Activated CD8-positive, alpha-beta memory T cell treated with anti-CD3 and anti-CD28 coated beads for 1 hour (primary cell): ENCODE measurements at places on chromosomes 6 and 20.

DNA sequence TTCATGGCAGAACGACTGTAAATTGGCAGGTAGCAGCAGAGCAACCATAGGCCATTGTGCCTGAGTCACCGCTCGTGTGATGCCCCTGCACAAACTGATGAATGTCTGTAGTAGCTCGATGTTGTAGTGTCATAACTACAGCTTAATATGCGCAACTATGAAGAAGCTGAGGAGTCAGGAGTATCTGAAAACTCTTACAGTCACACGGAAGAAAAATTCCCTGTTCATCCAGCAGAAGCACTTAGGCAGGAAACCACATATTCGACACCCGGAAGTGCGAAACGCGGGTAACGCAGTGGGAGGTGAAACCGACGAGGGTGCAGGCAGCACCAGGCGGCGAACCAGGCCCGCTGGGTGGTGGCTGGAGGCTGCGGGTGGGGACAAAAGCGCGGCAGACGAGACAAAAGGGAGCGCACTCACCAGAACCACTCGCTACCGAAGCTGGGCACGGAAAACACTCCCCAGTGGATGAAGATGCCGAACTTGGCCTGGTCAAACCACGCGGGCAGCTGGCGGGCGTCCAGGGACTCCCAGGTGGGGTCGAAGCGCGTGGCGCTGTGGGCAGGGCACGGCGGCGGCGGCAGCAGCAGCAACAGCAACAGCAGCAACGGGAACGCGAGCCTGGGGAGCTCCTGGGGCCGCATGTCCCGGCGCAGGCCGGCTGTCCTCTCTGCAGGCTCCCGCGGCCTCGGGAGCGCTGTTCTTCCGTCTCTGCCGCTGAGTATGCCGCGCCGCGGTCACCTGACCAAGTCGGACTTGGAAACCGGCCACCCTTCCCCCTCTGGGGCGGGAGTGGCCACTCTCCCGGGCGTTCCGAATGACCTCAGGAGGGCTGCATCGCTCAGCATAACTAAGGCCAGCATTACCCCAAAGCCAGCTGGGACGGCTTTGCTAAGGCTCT, at the start of gene FUCA2:
Gene FUCA2, minus strand, starts transcription at position 730 of the 901 bp plus-strand sequence. Its CDS starts 86 bp downstream, at position 644.
- peak; percentile 22 for DNase-seq

GRCh38 chr6:110731196-110731595, 84.1 kb downstream of the CDK19 start:
- no peak for DNase-seq

DNA sequence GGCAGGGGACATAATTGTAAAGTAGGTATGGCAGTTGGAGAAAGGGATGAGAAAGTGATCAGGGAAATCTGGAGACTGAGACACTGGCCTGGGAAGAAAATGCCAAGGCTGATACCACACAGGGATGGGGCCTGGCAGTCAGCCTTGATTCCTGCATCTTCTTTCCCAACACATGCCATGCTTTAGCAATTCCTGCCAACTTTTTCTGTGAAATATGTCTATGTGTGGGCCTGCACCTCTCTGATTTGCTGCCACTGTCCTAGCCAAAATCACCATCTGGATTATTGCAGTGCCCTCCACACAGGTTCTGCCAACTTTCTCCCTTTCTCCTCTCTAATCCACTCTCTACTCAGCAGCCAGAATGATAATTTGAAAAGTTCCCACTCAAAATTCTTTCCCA, 759.8 kb upstream of the CITED2 start:
- DNase-seq: no peak

DNA sequence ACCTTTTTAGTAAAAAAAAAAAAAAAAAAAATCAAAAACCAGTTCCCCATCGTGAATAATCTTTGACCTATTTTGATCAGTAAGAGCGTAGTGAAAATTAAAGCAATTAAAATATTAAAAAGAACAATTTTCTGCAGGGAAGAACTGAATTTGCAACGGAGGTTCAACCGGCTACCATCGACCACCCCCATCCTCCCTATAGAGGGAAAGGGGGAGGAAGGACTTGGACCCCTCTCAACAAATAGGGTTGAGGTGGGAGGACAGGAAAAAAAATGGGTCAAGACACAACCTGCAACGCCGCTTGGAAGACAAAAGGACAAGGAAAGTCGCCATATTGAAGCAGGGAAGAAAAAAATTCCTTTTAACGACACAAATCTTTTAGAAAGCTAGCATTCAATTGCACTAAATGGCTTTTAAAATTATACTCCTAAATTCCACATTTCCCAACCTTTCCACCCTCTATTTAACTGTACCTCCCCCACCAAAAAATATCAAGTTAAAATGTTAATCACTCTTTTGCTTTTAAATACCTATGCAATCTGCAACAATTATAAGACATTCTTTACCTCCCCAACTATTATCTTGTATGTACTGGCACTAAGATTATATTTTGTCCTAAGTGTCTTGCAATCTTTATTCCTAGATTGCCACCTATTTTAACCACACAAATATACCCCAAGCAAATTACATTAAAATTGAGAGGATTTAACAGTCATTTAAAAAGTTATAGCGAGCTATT, 1.7 kb downstream of the PPP1R10 start:
- DNase-seq: no peak

DNA sequence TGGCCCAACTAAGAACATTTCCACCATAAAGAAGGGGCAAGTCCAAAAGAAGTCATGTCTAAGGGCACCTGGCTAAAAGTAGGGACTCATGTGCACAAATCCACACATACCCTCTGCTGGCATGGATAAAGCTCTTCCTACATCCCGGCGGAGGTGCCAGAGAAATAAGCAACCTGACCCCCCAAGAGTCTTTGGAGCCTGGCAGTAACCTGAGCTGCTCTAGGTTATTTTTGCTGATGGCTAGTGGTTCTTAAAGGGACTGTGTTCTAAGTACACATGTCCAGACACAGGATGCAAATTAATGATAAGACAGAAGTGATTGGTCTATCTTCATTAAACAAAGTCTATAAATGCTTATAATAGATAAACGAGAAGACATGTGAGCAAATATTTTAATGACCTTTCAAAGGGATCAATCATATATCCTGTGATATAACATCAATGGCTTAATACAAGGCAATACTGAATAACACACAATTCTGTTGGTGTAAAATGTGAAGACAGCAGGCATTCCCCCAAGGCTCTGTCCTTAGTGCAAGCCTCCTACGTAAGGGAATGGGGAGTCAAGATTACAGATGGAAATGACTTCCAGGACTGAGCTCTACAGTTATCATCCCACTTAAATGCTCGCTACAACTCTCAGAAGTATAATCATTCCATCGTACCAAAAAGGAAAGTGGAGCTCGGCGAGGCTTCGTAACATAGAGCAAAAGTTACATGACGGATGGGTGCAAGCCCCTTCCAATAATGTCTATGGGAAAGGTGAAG, 52.5 kb downstream of the HIVEP2 start:
- DNase-seq: no peak

DNA sequence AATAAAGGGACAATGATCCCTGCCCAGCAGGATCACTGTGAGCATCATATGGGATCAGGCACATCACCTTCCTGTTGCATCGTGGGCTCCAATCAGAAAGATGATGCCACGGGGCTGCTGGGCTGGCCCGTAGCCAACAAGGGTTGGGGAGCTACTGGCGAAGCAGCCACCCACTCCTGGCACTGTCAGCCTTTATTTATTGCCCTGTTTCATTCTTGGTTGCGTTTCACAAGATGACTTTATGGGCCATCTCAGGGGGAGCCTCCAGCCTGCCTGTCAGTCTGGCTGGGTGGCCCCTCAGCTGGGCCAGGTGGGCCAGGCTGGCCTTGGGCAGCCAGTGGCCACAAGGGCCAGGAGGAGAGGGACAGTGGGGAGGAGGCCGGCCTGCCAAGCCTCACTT, 17.3 kb downstream of the VSTM2L start:
- DNase-seq: no peak

DNA sequence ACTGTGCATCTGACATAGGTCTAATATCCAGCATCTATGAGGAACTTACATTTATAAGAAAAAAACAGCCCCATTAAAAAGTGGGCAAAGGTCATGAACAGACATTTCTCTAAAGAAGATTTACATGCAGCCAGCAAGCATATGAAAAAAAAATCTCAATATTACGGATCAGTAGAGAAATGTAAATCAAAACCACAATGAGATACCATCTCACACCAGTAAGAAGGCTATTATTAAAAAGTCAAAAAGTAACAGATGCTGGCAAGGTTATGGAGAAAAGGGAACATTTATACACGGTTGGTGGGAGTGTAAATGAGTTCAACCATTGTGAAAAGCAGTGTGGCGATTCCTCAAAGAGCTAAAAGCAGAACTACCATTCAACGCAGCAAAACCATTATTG, 13.1 kb downstream of the METTL24 start:
- DNase-seq: no peak

GRCh38 chr6:27133281-27134227, 113.9 kb upstream of the PRSS16 start:
- peak; percentile 59 for DNase-seq

DNA sequence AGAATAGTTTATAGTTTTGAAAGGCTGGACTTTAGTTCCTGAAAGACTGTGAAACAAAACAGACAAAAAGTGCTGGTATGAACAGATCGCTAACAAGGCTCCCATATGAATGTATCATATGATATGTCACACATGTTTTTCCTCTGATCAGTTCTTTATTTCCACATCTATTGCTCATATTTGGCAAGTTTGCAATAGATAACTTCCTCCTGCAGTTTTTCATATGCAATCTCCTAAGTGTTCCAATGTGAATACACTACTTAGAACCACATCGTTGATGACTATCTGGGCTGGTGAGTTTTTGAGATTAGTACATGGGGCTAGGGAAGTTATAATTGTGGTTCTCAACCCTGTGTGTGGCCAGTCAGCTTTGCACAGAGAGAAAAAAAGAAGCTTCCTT, 23.1 kb downstream of the CRYBG1 start:
- DNase-seq: no peak

- DNase-seq: peak; percentile 2
These were observed 659 bp downstream of the MCUR1 start for GRCh38 chr6:13813621-13814175.

DNA sequence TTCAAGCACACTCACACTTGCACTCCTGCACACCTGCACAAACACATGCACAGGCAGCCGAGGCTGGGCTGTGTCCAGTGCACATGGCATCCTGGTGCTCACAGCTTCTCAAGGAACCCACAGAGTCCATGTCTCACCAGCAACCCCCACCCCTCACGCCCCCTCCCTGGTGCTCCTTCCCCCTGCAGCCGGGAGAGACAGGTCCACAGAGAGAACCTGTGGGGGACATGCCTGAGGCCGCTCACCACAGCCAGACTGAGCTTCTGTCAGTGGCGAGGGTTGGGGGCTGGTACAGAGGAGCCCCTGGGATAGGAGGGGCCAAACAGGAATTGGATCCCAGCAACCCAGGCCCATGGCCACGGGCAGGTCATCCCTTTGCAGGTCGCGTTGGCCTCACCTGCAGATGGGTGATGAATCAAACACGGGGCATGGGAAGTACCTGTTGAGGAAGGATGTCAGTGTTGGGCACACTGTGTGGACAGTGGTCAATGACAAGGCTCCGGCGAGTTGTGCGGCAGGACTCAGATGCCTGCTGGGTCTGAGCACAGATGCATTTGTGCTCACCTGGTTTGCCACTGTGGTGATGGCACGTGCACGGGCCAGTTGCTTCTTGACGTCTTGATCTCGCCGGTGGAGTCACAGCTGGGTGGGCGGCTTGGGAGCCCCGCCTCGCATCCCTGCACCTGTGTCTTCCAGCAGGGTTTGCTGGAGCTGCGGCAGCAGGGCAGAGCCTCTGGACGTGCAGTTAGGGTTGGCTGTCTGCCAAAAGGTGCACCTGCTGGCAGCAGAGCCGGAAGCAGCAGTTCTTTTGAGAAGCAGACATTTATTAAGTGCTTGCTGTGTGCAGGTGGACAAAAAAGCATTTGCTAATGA, 113.0 kb downstream of the ERMARD start:
- DNase-seq: no peak

- no peak for DNase-seq
These were observed 196.1 kb downstream of the UBE3D start for GRCh38 chr6:82869493-82869892.

DNA sequence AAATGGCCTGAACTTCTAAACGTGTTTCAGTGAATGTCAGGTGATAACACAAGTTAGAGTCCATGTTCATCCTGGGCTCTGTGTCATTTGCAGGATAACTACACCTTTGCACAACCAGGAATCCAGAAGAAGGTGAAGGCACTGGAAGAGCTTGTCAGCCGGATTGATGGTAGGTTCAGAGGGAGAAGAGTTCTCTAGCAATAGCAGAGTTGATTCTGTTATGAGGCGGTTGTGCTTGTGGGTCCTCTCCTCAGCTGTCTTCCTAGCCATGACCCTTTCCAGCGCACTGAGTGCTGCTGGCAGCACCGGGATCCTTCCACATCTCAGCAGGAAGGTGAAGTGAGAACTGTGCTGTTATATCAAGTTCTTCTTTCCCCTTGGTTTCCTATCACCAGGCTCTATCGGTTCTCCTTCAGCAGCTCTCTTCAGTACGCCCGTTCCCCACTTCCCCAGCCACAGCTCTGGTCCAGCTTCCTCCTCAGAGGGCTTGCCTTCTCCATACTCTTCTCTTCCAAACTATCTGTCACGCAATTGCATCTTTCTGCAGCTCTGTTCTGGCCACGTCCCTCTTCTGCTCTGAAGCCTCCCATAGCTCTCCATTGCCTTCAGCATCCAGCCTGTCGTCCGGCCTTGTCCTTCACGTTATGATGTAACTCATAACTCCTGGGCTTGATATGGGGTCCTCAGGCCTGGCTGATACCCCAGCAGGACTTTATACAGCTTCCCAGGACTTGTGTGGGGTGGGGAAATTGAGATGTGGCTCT, 39.9 kb upstream of the RNF8 start:
- no peak for DNase-seq

DNA sequence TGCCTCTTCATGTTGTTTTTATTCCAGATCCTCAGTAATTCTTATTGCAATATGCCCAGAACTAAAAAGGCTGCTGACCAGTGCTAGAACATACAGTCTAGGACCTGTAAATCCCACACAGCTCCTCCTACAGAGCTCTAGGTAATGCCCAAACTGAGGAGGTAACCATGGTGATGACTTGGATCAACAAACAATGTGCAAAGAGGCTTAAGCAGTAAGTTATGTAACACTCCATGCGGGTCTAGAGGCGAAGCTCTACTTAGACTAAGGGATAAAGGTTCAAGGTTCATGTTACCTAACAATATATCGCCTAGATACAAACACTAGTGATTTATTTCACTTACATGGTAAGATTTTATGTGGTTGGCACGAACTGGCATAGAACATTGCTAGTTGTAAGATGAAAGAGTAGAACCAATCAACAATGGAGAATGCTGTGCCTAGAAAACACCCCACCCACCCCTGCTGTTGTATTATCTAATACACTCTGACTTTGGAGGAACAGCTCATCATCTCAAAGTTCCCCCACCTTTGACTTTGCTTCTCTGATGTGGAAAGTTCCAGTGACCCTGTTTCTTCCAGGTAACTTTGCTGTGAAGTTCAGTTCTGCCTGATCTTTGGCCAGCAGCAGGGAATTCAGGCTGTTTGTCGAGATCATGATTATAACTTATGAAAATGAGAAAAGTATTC, 242.4 kb downstream of the ALDH8A1 start:
- DNase-seq: no peak

DNA sequence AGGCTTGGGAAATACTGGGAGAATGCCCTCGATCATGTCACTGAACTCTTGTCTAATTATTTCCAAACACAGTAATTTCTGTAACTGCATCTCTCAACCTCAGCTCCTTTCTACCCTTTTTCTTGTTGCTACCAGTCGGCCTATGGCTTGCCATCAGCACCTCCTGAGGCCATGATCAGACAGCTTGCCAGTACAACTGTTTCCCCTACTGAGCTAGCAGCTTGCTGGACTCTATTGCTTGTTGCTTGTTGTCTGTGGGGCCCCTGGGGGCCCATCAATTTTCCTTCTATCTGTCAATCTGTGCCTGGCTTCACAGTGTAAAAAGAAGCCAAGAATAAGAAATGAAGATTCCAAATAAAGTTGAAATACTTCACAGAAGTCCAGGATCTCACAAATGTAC, 123.9 kb downstream of the OPN5 start:
- DNase-seq: no peak
